ENCODE measurements at places on chromosomes 2 and 18.

DNA sequence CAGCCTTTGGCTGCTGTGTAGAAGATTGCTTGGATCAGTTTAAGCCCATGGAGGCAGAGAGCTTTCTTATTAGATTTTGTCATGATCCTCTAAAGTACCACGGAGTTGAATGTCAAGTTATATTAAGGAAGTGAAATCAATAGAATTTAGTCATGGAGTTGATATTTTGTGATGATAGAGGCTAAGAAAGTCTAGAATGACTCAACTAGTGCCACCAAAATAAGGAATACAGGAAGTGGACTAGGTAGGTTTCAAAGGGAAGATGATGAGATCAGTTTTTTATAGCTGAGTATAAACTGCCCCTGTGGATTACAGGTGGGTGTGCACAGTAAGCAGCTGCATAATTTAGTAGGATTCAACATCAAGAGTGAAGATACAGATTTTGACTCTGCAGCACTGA, 25.2 kb downstream of the FBXO36 start:
- no peak for DNase-seq

DNA sequence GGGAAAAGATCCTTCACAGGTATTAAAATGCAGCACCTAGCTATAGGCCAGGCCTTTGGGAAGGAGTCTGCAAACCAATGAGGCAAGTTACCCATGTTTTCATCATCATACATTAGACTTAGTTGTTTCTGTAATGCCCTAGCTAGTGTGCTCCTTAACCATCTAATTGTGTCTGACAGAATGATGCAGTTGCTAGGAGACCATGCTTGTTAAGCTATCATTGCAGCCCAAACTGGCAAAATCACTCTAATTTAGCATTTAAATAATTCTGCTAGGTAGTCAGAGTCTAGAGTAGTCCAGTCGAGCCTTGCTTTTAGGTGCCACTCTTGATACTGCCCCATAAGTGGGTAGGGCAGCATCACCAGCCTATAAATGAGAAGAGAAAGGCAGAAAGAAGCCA, 34.9 kb downstream of the GAD1 start:
- DNase-seq, result no peak

DNA sequence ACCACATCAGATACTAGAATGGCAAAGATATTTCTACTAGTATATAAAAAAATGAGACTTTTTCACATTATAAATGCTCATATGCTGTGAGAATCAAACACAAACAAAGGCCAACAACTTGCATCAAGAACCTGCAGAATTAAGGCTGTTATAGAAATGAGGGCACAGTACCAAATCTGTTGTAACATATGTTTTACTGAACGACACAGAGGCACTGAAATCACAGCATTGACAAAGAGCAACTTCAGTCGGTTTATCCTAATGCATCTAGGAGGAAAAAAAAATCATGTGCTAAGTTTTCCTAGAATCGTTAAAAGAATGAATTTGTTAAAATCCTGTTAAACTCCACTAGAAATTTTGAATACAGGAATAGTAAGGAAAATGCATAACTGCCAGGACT, 617.4 kb upstream of the NETO1 start:
- no peak for DNase-seq

DNA sequence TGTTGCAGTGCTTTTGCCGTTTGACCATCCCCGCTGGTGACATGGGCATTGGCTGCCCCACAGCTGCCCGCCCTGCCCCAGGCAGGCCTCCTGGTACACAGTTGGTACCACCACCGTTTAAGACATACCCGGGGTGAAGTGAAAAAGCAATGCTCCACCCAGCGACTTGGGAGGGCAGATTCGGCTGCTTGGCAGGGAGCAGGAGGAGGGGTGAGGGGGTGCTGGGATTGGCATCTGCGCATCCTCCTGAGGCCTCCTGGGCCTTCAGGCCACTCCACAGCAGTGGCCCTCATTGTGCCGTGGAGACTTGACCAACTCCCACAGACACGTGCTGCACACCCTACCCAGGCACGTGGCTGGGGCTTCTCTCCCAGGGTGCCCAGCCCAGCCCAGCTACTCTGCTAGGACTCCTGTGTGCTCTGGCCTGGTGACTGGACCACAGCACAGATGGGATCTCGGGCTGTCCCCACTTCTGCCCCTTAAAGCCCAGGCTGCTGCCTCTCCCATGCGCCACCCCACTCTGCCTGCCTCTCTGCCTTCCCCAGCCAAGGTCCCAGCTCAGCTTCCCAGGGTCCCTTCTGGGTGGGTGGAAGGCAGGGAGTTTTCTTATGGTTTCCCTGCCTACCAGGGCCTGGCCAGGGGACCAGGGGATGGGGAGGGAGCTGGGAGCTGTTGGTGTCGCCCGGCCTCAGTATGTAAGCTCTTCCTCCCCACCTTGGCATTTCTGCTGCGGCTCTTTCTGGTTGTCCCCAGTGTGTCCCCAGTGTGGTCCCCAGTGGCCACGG, 157.0 kb upstream of the HS6ST1 start:
- peak; percentile 14 for DNase-seq

GRCh38 chr2:219125886-219126270, 34.7 kb downstream of the NHEJ1 start:
- DNase-seq, result no peak

- no peak for DNase-seq
These were observed 27.6 kb downstream of the THNSL2 start for GRCh38 chr2:88197732-88198131.

DNA sequence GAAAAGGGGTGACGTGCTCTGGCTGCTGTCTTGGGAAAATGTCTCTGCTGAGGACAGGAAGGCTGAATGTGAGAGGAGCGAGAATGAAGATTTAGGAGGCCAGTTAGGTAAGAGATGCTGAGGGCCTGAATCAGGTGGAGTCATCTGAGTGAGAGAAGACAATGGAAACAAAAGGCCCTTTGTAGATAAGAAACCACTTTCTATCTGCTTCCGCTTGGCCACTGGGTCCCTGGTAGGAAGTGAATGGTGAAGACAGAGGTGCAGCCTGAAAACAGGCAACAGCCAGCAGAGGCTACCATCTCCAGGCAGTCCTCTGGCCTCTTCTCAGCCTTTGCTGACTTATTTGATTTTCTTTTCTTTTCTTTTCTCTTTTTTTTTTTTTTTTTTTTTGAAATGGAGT, 374.0 kb upstream of the SLC14A2 start:
- no peak for DNase-seq

DNA sequence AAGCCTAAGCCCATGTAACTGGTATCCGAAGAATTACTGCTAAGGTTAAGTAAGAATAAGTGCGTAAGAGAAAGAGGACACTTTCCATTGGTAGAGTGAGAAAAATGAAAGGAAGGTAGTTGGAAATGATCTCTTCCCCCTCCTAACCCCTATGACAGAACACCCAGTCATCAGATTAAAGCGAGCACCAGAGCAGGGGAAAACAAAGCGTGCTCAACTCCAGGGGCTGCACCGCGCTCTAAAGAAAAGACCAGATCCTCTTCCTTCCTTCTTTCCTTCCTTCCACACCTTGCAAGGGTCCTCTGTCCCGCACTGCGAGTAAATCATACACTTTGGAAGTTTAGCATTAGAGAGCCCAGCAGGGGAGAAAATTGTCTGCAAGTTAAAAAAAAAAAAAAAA, 971 bp upstream of the CDH7 start:
- no peak for DNase-seq

DNA sequence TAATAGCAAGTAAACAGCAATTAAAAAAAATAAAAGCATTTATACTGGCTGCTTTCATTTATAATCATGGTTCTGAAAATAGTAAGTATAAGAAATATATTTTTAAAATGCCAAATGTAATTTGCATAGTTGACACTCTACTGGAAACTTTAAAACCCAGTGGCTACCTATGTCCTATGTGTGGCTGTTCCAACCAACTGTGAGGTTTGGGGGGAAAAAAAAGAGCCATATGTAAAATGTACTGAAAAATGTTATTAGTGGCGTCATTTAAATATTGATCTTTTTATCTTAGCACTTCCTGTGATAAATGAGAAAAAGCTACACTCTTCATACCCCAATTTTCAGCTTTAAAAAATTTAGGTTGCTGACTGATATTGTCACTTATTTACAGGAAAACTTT, 270.7 kb downstream of the TCF4 start:
- DNase-seq, result no peak

DNA sequence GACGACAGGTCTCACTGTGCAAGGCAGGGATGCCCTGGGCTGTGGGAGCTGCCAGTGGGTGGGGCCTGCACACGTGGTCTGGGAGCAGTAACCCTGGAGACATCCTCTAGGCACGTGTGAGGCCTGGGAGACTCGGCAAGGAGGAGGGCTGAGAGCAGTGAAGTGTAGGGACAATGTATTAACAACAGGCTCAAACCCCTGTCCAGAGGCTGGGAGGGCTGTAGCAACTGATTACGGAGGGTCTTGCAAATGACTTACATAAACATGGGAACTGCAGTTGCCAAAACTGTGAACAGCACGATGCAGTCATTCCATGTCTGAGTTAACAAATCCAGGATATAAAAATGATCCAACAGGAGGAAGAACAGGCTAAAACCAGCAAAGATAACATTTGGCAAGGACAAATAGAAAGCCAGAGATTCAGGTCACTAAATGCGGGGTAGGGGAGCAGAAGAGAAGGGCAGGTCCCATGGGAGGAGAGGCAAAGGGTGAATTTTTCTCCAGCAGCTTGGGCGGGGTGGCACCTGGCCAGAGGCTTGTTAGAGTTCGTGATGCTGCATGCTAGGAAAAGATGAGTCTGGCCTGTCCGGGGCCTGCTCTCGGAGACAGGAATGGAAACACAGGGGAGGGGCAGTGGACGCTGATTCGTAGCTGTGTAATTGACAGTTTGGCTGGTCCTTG, 44.9 kb downstream of the CYP27C1 start:
- DNase-seq, result no peak

DNA sequence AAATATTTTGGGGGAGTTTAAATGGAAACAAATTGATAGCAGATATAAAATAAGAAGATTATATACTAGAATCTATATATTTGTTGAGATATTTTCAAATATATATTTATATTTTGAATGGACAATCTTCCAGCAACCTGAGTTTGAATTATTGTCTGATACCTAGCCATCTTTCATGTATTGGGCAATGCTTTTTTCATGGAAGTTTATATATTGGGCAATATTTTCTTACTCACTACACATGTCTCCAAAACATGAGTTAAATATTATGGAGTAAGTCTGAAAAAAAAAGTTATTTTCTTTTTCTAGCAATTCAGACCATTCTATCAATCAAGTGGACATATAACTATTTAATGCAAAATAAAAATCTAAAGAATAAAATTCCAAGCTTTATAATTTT, 295.2 kb downstream of the NYAP2 start:
- no peak for DNase-seq

GRCh38 chr2:86831537-86831936, 30.1 kb downstream of the CD8B start:
- DNase-seq, result no peak

- DNase-seq, result no peak
These were observed 92.1 kb downstream of the NFATC1 start for GRCh38 chr18:79487801-79488201.

Measured in activated CD8-positive, alpha-beta memory T cell treated with anti-CD3 and anti-CD28 coated beads, Interleukin-2, amount 10 ng/mL, durations not matched to agents 7 days and 5 days (primary cell).